ENCODE measurements at places on chromosomes 16 and 17.

- no peak for DNase-seq
Measured at GRCh38 chr17:7856011-7856810, 1.1 kb downstream of the NAA38 start.

DNA sequence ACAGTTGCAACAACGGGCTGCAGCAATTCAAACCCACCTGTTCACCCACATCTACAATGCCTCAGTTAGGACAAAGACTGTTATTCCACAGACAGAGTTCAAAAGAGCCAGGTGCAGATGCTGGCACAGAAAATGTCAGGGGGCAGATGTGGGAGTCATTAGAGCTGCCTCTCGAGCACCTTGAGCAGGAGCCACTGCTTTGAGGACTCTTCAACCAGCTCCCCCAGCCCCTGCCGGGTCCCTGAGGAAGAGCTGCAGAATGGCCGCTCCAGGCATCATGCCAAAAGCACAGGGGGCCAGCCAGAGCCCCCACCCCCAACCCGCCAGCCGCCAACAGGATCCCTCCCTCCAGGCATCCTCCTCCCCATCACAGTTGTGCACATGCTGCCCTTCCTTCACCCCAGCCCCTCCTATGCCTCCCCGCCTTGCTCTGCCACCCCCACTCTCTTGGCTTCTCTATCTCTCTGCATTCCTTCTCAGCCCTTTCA lies 20.8 kb downstream of the C17orf67 start:
- DNase-seq: no peak

DNA sequence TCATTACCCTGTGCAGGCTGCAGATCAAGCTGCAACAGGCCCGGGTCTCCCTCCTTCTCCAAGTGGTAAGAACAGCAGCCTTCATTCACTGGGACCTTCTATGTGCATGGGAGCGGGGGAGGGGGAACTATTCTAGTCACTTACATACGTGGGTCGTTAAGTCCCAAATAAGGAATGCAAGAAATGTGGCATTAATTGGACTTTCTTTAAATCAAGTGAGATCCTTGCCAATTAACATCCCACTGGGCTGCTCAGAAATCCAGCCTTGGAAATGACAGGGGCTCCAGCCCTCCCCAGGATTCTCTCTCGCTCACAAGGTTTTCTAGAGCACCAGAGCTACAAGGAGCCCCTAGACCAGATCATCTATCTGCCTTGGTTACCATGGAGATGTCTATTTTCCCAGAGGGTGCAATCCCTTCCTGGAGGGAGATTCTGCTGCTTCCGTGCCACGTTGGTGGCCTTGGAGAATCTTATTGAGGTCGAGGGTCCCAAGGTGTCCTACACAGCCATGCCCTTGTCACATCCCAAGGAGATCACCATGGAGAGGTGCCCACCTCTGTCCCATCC lies 5.2 kb upstream of the EIF1 start:
- no peak for DNase-seq

- no peak for DNase-seq
Measured at GRCh38 chr17:8611619-8612298, 18.8 kb downstream of the MYH10 start.

DNA sequence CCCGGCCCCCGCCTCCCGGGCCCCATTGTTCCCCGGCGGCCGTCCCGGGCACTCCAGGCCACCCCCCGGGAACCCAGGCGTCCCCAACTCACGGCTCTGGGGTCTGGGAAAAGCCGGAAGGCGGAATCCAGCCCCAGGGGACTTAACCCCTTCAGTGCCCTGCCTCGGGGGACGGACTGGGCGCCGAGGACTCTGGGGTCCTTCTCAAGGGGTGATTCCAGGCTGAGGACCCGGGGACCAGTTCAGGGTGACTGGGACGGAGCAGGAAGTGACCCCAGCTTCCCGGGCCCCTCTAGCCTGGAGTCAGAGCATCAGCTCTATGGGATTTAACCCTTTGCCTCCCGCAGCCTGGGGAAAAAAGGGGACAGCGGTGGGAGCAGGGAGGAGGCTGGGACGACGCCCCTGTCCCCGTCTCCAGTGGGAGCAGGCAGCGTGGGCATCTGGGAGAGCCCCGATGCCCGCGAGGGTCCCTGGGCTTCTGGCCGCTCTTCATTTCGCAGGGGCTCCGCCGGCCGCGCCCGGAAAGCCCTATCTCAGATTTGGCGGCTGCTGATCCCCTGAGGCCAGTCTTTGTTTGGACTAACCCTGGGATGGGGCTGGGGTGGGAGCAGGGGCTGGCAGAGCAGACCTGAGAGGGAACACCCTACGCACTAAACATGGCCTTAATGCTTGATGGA lies at the start of gene ZNF629:
Gene ZNF629, minus strand, starts transcription at position 270 of the 677 bp plus-strand sequence. CDS start 2,723 bp downstream, outside the sequence.
- DNase-seq: peak; percentile 31

DNA sequence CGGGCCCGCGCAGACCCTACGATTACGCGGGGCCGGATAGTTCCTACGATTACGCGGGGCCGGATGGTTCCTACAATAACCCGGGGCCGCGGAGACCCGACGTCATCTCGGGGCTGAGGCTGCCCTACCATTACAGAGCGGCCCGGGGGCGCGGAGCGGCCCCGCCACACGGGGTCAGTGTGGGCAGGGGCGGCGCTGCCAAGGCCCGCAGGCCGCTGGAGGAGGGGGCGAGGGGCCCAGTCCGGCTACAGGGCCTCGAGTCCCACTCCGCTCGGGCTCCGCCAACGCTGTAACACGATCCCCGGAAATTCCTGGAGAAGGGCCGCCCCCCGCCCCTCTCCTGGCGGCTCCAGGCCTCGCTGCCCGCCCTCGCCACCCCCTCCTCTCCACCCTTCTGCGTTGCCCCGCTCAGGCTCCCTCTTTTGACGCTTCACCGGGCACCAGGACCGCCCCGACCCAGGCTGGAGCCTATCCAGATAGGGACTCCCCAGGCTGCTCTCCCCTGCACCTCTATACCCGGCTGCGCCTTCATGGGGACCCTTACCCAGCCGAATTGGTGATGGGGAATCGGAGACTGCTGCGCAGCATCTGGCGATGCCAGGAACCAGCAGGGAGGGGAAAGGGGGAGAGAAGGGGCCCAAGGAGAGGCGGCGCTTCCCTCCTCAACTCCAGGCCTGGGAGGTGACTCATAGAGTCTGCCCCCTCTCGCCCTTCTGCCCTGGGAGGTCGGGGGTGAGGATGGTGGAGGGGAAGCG lies at the start of gene RAB34:
Gene RAB34, minus strand, starts transcription at position 291 of the 755 bp plus-strand sequence. CDS start 602 bp downstream, outside the sequence.
- DNase-seq: peak; percentile 8

DNA sequence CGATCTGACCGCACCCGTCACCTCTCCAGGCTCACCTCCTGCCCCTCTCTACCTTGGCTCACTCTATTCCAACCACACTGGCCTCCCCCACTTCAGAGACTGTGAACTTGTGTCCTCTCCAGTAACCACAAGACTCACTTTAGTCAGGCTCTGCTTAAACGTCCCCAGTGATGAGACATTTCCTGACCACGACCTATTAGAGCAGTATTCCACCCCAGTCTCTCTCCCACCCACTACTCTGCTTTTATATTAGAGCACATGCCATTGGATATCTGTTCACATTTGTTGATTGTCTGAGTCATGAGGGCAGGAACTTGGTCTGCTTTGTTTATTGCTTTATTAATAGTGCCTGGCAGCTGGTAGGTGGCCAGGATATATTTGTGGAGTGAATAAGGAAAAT lies 20.1 kb downstream of the COX11 start:
- DNase-seq: no peak

- DNase-seq: no peak
Measured at GRCh38 chr17:41632482-41633105, 8.2 kb upstream of the KRT17 start.

DNA sequence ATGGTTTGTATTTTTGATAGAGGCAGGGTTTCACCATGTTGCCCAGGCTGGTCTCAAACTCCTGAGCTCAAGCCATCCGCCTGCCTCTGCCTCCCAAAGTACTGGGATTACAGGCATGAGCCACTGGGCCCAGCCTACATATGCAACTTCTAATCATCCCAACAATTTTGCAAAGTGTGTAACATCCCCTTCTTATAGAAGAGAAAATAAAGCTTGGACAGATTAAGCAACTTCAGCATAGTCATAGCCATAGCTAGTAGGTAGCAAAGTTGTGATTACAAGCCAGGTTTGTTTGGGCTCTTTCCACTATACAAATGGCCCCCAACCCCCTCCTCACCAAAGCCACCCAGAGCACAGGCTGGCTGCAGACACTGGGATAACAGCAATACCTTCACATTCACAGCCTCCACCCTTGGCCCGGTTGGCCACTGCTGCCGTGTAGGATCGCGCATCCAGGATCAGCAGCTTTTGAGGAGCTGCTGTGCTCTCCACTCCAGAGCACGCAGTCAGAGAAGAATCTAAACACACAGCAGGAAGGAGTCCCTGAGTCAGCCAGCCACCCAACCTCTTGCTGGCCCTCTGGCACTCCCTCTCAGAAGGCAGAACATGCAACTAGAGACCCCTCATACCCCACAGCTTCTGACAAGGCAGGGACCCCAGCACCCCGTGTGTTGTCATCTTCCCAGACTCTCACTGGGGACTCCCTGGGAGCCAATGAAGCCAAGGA lies 7.9 kb downstream of the MTMR4 start:
- no peak for DNase-seq

- no peak for DNase-seq
Measured at GRCh38 chr17:4951486-4951885, 567 bp downstream of the ENO3 start.

DNA sequence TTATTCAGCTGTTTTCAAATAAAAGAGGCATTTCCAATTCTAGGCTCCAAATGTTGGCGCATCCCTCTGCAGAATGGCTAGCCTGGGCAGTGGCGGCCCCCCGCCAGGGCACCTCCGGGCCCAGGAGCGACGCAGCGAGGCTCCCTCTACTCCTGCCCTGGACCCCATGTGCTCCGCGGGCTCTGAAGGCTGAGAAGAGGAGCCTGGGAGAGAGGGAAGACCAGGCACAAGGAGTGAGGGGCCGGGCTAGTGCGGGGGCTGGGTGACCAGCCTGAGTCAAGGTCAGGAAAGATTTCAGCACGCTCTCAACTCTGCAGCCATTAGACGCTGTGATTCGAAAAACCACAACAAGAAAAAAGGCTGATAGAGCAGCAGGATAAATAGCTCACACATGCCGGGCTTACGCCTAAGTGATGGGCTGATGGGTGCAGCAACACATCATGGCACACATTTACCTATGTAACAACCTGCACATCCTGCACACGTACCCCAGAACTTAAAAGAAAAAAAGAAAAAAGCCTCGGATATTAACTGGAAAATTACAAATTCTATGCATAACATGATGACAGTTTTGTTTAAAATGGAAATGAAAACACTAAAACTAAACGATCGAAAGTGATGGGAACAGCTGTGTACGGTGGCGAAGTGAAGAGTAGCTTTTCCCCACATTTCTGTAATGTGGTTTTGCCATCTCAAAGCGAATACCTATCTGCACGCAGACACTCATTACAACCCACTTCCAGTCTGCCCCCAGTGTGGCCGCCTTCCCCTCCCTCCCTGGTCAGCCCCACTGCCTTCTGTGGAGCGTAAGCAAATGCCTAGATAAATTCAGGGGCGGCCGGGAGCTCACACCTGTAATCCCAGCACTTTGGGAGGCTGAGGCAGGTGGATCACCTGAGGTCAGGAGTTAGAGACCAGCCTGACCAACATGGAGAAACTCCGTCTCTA lies 44.4 kb downstream of the MAP1LC3B start:
- DNase-seq: no peak

DNA sequence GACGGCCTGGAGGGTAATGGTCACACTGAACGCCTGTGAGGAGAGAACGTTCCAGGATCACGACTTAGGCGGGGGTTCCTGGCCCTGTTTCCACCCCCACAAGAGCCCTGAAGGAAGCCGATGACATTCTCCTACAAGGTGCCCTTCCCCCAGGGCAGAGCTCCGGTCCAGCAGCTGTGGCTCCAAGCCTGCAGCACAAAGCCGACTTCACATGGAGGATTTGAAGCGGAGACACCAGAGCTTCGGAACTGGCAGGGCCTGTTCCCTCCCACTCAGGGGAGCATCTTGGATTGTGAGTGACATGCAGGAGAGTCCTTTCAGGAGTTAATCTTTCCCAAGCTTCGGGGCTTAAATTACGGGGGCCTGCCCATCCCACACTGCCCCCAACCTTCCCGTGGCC lies 5.0 kb downstream of the FADS6 start:
- no peak for DNase-seq

DNA sequence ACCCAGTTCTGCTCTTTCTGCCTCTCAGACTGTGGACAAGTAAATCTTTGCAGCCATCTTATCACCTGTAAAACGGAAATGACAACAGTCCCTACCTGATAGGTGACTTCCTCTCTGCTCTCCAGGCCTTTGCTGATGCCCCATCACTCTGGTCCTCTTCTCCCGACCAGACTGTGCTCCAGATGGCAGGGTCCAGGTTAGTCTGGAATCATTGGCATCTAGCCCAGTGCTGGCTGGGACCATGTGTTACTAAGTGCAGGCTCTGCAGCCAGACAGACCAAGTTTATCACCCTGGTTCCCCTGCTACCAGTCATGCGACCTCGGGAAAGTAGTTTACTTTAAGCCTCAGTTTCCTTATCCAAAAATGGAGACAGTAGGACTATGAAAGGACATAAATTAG lies 1.8 kb upstream of the NUBP1 start:
- no peak for DNase-seq

GRCh38 chr16:46747777-46748651 lies at the start of gene MYLK3:
Gene MYLK3, minus strand, starts transcription at chr16:46748344. Its CDS starts 151 bp downstream, at chr16:46748193.
- no peak for DNase-seq

DNA sequence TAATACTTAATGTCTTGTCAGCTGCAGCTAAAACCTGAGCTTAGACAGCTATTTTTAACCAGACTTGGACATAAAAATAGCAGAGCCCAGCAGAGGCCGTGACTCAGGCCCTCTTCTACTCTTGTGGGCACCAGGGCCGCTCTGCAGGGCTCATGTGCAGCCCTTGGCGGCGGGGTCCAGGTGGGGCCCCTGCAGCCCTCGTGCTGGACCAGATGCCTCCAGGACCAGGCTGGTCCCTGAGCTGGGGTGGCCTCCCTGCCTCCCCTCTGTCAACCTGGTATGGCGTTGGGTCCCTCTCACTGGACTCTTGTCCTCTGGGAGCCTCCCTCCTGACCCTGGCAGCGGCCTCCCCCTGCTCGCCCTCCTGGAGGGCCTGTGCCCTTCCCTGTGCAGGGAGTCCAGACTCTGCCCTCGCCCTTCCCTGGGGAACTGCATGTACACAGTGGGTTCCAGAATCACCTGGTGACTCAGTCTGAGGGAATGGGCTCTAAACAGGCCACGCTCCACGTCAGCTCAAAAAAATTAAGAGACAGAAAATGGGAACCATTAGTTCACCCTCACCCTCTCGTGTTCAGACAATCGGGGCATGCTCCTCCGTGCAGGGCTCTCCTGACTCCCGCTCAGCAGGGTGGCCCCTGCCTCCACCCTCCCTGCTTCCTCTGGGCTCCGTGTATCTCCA lies 9.7 kb downstream of the CDK5R1 start:
- DNase-seq: no peak

GRCh38 chr17:19502517-19502916 lies 31.1 kb upstream of the SLC47A1 start:
- DNase-seq: no peak

DNA sequence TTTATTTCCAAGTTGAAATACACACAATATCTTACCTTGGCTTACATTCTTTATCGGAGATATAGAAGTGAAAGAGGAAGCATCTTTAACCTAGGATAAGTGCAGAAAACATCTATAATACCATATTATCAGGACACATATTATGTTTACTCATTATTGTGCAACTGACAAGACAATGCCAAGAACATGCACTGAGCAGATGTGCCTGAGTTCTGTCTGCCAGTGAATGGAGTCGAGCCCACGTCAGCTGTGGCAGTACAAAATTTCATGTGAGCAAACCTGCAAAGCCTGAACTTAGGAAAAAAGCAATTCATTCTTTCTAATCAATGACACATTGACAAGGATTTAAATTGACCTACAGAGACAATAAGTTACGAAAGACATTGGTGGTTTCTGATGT lies 154.4 kb downstream of the AXIN2 start:
- no peak for DNase-seq

GRCh38 chr16:70741783-70742125 lies 55.9 kb upstream of the MTSS2 start:
- no peak for DNase-seq
